A549 treated with CORT108297 at 1 μM for 4 hours (cell line): ENCODE measurements at places on chromosomes 11 and 22. TPM values are rescaled to one million over a fixed set of nuclear protein-coding genes. Genes with fewer than 3 reads are reported as not detected.

Gene MLC1
- 0.03 to 0.13 TPM (median 0.05 TPM) in 5 replicates for total RNA-seq

Gene PARVG
- total RNA-seq = 0.01 TPM in 1 of 5 replicates, not detected in the others

Gene APOBEC3B
- total RNA-seq = 27.4 to 32.1 TPM (median 30.0 TPM) in 5 replicates

Gene LRRC32
- total RNA-seq = 0.13 to 0.16 TPM (median 0.15 TPM) in 5 replicates

Gene SPDYC
- total RNA-seq = not detected in 5 replicates

Gene CSTPP1
- total RNA-seq = 25.5 to 36.7 TPM (median 30.6 TPM) in 5 replicates

Gene RELT
- total RNA-seq = 6.0 to 10.3 TPM (median 9.0 TPM) in 5 replicates

Gene OR6T1
- total RNA-seq = not detected in 5 replicates

Gene PRDM11
- 4.4 to 8.6 TPM (median 8.0 TPM) in 5 replicates for total RNA-seq

Gene OR5F1
- total RNA-seq = not detected in 5 replicates

Gene CNGA4
- 0.03 to 0.09 TPM (median 0.06 TPM) in 4 of 5 replicates, not detected in the other for total RNA-seq

Gene MIAT
- 0.24 to 0.48 TPM (median 0.29 TPM) in 5 replicates for total RNA-seq

Gene RHBDD3
- total RNA-seq = 18.0 to 34.3 TPM (median 31.2 TPM) in 5 replicates

Gene C2CD2L
- 5.4 to 7.9 TPM (median 5.9 TPM) in 5 replicates for total RNA-seq

Gene PTPRCAP
- 0.24 to 0.42 TPM (median 0.32 TPM) in 5 replicates for total RNA-seq

Gene KREMEN1
- 2.5 to 4.6 TPM (median 3.5 TPM) in 5 replicates for total RNA-seq

Gene ANO9
- 0.55 to 1.8 TPM (median 1.0 TPM) in 5 replicates for total RNA-seq

Gene NXPE1
- not detected in 5 replicates for total RNA-seq

Gene CNIH2
- 1.6 to 2.5 TPM (median 2.4 TPM) in 5 replicates for total RNA-seq

Gene MRPL23
- total RNA-seq = 133 to 163 TPM (median 158 TPM) in 5 replicates

Gene NEFH
- total RNA-seq = 0.03 to 0.10 TPM (median 0.08 TPM) in 5 replicates

Gene F2
- 2.0 to 3.2 TPM (median 2.4 TPM) in 5 replicates for total RNA-seq

Gene GAB4
- not detected in 5 replicates for total RNA-seq

Gene KCNK4
- total RNA-seq = 0.07 to 0.10 TPM (median 0.09 TPM) in 3 of 5 replicates, not detected in the others

Gene DGAT2
- total RNA-seq = 1.5 to 3.1 TPM (median 2.0 TPM) in 5 replicates
